ENCODE measurements at places on chromosomes 6 and 20.

DNA sequence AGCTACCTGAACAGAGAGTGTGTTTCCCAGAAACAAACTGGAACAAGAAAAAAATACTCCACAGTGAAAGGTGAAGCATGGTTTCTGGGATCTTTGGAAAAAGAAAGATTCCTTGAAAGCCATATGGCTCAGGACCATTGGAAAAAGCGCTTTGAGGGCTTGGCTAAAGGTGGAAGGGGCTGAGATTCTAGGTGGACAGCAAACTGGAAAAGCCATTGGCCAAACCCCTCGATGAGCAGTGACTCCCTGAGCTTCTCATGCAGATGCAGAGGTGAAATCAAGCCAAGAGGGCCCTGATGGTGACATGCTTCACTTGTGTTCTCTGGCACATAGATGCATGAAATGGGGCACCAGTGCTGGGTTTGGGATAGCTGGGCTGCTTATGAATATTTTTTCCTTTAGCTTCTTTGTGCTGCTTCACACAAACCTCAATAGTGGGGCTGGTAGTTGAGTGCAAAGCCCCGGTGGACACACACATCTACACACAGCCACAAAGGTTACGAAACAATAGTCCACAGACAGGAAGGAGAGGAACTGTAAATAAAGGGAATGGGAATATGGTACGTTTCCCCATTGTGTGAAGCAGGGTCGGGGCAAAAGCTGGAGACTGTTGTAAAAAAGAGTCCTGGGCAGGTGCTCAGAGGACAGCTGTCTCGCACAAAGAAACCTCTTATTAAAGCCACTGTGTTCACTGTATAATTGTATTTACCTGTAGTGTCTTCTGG is 117.8 kb downstream of the FOXA2 start:
- DNase-seq: no peak

GRCh38 chr6:88775866-88776571 is 187.4 kb downstream of the RNGTT start:
- DNase-seq: no peak

GRCh38 chr6:106729841-106730240 is 100.5 kb downstream of the QRSL1 start:
- DNase-seq: no peak

- no peak for DNase-seq
Observed at GRCh38 chr6:28953039-28953584, 29.3 kb upstream of the TRIM27 start.

DNA sequence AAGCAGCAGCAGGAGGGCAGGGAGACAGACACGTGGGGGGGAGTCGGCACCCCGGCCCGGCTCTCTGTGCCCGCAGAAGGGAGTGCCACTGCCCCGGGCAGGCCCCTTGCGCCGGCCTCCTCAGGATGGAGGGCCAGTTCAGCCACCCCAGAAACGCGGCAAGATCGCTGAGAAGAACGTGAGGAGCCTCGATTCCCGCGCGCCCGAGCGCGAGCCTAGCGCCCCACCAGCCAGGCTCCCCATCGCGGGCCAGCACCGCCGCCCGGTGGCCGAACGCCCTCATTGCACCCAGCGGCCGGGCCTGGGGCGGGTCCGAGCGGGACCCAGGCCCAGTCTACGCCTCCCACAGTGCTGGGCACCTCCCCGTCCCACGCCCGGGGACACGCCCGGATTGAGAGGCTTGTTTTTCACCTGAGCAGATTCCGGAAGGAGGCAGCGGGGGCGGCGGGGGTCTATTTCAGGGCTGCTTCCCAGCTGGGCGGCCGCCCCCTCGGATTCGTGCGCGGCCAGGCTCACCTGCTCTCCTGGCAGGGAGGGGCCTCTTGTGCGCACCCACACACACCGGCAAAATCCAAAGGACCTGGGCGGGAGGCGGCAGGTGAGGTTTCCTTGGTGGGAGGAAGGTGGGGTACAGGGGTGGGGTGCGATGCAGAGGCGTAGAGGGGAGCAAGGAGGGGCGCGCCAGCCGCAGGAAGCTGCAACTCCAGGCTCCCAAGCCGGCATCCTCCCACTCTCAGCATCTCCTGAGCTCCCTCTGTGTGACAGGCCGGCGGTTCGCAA is 9.0 kb upstream of the GRM4 start:
- DNase-seq: peak; percentile 44

GRCh38 chr6:28335564-28336283 is at the start of gene ZSCAN31:
ZSCAN31 (minus strand) TSS chr6:28336148; CDS start chr6:28329683, 6,465 bp downstream.
- DNase-seq: peak; percentile 95

GRCh38 chr6:107060704-107061103 is 32.7 kb downstream of the MTRES1 start:
- no peak for DNase-seq

DNA sequence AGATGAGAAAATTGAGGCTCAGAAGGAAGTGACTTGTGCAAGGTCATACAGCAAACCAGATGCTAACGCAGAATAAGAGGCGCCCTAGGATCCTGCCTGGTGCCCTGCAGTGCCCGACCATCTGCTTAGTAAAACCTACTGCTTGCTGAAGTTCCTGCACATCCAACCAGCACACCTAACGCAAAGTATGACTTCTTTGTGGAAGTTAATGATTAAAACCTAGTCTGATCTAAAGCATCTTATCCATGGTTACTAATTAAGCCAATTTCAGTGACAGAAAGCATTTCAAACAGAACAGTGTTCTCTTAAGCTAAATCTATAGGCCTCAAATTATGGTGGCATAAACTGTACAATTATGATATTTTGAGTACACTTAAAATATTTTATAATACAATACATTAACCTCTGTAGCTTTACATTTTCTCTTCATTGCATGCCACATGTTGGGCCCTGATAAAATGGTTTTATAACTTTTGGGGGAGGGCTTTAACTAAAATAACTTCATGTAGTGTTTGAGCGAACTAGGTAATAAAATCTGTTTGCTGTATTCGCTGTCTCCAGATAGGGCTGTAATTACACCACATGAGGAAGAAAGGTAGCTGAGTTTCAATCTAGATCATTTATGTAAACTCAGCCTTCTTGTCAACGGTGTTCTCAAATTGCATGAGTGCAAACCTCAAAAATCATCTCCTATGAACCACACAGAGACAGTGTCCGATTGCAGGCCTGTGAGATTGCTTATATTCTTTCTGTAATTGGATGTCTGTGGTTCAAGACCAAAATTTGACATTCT is 37.5 kb upstream of the BEND3 start:
- no peak for DNase-seq

GRCh38 chr6:135114355-135115145 is 59.9 kb upstream of the HBS1L start:
- no peak for DNase-seq

DNA sequence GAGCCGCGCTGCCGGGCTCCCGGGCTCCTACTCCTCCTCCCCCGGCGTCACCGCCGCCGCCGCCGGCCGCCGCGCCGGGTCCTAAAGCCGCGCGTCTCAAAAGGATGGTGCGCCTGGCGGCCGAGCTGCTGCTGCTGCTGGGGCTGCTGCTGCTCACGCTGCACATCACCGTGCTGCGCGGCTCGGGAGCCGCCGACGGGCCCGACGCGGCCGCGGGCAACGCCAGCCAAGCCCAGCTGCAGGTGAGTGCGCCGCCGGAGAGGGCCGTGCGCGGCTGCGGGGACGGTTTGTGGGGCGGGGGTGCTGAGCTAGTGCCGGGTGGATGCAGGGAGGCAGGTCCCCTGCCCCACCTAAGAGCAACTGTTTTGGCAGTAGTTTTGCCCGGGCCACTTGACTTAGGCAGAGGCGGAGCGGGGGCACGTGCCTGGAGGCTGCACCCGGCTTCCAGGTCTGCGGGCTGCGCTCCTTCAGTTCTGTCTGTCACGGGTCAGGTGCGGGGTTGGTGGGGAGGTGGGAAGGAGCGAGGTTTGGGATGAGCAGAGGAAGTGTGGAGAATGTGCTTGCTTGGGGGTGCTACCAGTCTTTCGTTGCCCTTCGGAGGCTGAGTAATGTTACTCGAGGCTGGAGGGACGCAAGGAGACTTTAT is 722 bp downstream of the ISM1 start:
- peak; percentile 49 for DNase-seq

- peak; percentile 50 for DNase-seq
Observed at GRCh38 chr6:154156135-154156896, 117.3 kb downstream of the OPRM1 start.

DNA sequence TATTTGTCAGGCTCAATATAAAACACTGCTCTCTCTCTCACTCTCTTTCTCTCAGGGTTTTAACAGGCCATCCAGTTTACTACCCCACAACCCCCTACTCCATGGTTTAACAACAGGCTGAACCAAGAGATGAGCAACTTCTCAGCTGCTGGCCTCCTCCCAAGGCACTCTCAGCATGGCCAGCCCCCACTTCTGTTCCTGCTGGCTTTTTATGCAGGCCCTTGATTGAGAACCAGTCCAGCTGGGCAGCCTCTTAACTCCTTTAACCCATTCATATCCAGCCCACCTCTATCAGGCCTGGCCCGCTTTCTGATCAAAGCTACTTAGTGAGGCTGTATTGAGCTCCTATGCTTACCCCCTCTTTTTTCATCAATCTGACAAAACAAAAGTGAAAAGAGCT is 346.8 kb upstream of the POU3F2 start:
- no peak for DNase-seq

DNA sequence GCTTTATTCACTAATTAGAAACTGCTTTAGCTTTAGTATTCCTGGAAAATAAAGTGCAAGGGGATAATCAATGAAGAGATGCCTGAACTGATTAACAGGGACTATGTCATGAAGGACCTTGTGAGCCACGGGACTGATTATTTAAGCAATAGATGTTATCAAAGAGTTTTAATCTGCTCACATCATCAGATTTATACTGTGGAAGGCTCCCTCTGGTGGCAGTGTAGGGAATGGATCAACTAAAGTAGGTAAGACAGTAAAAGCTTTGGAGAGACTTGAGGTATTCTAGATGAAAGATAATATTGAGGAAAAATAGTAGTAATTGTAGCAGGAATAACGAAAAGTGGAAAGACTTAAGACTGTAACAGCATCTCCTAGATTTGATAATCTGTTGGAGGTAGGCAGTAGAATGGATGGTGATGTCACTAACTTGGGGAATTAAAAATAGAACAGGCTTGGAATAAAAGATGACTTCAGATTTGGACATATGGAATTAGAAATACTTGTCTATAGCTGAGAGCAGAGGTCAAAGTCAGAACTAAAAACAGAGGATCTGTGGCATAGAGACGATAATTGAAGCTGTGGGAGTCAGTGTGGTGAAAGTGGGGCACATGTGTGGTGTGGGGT is 80.3 kb upstream of the HTR1E start:
- no peak for DNase-seq

DNA sequence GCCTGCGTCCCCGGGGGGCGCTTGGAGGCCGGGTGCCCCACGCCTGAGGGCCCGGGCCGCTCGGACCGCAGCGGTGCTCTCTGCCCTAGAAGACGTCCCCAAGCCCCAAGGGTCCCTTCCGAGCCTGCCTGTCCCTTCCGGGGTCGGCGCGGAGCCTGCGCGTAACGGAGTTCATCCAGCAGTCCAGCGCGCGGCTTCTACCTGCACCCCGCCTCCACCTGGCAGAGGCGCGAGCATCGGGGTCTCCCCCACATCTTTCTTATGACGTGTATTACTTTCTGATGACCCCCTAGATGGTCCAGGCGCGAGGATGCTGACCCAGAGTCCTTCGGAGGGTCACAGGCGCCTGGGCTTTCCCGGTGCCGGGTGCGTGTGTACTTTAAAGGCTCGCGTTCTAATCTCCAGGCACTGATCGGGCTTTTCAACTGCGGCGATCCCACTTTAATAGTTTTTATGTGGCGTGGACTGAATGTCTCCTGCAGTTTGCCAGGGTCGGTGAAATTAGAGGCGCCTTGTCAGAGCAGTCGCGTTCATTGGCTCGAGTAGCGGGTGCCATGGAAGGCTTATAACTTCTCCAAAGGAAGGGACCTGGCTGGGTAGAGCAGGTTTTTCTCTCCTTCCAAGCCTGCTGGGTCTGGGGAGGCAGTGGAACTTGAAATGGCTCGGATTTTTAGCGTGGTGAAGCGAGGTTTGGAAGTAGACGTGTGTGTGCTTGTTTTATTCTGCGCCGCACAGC is 912 bp downstream of the EYA4 start:
- DNase-seq: no peak

- no peak for DNase-seq
Observed at GRCh38 chr6:157244175-157244574, 79.1 kb downstream of the TMEM242 start.

DNA sequence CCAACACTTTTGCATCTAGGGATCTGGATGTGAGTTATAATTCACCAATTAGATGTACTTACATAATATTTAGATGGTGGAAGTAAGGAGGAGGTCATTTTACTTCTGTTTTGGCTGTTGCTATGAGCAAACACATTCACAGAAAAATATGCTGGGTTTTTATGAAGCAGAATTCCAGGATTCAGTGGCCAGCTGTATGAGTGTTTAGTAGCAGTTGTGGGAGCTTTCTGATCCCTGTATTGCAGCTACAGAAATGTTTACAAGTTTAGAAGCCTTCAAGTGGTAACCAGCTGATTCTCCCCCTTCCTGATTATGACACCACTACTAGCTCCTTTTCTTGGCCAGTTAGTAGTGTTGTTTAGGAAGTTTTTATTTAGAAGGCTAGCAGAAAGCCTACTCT is 177.0 kb downstream of the TENT5A start:
- no peak for DNase-seq

DNA sequence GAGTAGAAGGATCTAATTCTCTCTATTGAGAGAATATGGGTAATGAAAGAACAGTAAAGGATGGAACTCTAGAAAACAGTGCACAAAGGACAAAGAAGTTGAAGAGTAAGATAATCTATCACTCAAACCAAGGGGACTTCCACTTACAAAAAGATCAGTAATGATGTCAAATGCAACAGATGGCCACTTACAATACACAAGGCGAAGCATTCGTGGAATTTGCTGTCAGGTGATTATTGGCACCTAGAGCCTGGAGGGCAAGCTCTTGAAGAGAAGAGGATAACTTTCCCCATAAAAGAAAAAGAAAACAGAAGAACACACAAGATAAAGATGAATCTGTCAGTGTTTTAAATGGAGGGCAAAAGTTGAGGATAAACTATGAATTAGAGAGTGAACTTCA is 256.0 kb upstream of the TCF21 start:
- DNase-seq: no peak

DNA sequence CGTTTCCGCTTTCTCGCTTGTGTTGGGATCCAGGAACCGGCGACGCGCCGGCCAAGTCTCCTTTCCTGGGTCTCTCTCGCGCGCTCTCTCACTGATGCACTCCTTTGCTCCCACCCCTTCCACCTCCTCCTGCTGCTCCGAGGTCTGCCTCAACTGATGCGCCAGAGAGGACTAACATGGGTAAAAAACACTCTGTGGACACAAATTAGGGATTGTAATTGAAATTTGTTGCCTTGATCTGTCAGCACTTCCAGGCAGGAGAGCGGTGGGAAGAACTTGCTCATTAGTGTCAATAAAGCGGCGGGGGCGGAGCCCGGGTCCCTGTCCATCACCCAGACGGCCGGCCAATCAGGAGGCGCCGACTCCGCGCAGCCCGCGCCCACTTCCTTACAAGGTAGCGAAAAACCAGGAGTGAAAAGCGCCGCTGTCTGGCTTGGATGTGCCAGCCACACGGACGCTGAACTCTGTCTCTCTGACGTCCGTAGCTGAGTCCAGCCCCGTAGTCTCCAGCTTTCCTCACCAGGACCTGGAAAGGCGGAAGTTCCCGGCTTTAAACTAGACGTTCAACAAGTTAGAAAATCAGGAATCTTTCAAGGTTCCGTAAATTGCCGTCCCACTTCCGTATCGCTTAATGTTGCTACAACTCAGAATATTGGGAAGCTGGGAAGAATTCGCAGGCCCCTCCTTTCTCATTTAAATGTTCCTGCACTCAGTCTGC is at the start of gene TBX18:
Gene TBX18, minus strand, starts transcription at position 267 of the 718 bp plus-strand sequence. CDS start 417 bp downstream, outside the sequence.
- peak; percentile 47 for DNase-seq

- no peak for DNase-seq
Observed at GRCh38 chr6:22068561-22069305, 228.1 kb downstream of the PRL start.
